Muscle of arm (tissue), 14 donors: ENCODE measurements at places on chromosomes 1 and 21. TPM values are rescaled to one million over a fixed set of nuclear protein-coding genes. Genes with fewer than 3 reads are reported as not detected.

GRCh38 chr1:211900441-211900840 is 69.9 kb upstream of the LPGAT1 start:
- DNase-seq: no peak

- DNase-seq: no peak
Observed at GRCh38 chr1:216310776-216311175, 112.5 kb downstream of the USH2A start.

DNA sequence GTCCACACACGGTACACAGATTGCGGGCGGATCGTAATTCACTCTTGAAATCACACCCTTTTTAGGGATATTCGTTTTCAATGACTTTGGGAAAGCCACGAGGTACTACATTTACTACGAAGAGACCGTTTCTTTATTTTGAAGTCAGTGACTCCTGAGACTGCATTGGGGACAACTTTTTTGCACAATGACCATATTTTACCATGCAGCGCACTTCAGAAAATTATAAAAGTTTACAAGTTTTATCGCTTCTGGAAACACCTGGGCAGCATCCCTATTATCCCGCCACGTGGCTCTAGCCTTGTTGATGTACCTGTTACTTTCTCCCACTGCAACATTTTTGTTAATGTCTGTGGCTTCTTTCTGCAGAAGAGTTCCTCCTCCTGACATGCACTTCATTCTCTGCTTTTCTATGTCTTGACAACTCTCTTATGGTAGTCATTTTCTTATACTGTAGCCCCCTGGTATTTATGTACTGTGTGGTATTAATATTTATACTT is 1.3 kb upstream of the AKT3 start:
- no peak for DNase-seq

GRCh38 chr1:18942340-18942739 is 14.1 kb downstream of the IFFO2 start:
- DNase-seq: no peak

DNA sequence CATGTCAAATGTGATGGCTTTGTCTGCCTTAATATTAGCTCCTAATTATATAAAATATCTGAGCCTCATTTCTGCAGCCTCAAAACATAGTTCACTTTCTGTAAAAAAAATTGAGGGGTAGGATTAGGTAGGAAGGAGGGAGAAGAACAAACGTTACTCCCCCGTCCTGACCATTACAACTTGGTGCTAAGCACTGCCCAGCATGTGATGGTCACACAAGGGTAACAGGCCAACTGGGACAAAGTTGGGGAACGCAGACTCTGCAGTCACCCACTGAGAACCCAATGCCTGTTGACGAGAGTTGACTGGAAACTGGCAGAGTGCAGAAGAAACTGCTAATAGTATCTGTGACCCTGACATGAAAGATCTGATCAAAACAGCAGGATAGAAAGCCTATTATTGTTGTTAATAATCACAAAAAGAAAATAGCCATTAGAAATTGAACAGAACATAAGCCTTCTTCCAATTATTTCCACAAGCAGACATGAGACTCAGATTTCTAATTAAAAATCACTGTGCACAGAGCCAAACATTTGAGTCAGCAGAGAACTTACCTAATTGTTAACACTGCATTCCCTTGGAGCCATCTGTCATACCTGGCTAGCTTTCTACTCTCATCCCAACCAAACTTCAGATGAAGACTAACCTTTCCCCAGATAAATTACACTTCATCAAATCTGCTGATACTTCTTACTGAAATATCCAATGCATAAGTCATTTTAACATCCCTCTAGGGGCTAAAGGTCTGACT is 5.5 kb downstream of the SORT1 start:
- DNase-seq: no peak

GRCh38 chr1:145961109-145961424 is 3.2 kb upstream of the LIX1L start:
- DNase-seq: no peak

The ICOSLG gene
- polyA plus RNA-seq: 4.6 TPM

The NOTCH2 gene
- 41.5 TPM for polyA plus RNA-seq

The GJA9 gene
- 0.17 TPM for polyA plus RNA-seq

The NGF gene
- 2.4 TPM for polyA plus RNA-seq

The TNFRSF8 gene
- polyA plus RNA-seq: 0.10 TPM

The GNG5 gene
- polyA plus RNA-seq: not detected

The NOS1AP gene
- 1.0 TPM for polyA plus RNA-seq

The UBR4 gene
- polyA plus RNA-seq: 76.3 TPM

The AK5 gene
- 7.8 TPM for polyA plus RNA-seq
